Lung microvascular endothelial cell (primary cell): ENCODE measurements at places on chromosomes 2 and 18.

- no peak for DNase-seq
Observed at GRCh38 chr18:78904179-78904531, 75.5 kb upstream of the SALL3 start.

- no peak for DNase-seq
Observed at GRCh38 chr2:166917415-166917814, 29.1 kb downstream of the XIRP2 start.

DNA sequence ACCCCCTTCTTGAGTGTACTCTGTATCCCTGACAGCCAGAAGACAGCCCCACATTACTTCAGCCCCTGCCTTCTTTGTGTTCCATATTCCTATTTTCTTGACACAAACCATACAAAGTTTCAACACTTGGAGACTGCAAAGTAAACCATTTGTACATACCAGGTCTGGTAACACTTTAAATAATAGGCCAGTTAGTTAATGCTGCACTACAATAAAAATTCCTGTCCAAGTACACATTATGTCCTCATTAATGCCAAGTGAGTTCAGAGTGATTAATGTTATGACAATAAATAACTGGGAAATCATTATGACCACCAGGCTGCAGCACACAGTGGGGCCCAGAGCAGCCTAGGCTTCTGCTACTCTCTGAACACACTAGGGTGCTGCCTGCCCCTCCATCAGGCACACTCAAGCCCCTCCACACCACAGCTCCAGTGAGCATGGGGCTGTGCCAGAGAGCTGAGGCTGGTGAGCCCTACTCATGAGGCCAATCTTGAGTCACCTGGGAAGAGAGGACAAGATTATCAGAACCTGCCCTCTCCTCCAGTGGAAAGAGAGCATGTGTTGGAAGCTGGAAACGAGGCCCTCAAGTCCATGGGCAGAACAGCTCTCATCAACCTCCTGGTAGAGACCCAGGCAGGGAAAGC, 138.7 kb downstream of the TTC32 start:
- no peak for DNase-seq

DNA sequence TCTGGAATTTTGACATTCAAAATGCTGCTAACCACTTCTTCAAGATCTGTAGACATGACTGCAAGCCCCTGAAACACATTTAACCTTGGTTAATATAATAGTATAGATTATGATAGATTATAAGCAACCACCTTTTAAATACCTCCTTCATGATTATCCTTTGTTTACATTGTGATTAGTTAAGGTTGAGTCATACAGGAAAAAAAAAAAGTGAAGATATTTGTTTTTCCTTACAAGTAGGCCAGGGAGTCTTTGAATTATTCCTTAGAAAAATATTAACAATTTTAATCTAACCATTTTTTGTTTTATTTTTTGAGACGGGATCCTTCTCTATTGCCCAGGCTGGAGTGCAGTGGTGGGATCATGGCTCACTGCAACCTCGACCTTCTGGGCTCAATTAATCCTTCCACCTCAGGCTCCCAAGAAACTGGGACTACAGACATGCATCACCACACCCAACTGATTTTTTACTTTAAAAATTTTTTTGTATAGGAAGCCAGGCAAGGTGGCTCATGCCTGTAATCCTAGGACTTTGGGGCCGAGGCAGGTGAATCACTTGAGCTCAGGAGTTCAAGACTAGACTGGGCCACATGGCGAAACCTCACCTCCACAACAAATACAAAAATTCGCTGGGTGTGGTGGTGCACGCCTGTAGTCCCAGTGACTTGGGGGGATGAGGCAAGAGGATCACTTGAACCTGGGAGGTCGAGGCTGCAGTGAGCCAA, 99.4 kb downstream of the SLC39A10 start:
- DNase-seq, result no peak

- DNase-seq, result no peak
Observed at GRCh38 chr18:685438-685837, 27.0 kb downstream of the ENOSF1 start.

GRCh38 chr2:44880125-44880483, 61.4 kb upstream of the SIX3 start:
- no peak for DNase-seq
